Amygdala (tissue), 56 donors: ENCODE measurements at places on chromosomes 4 and X.

DNA sequence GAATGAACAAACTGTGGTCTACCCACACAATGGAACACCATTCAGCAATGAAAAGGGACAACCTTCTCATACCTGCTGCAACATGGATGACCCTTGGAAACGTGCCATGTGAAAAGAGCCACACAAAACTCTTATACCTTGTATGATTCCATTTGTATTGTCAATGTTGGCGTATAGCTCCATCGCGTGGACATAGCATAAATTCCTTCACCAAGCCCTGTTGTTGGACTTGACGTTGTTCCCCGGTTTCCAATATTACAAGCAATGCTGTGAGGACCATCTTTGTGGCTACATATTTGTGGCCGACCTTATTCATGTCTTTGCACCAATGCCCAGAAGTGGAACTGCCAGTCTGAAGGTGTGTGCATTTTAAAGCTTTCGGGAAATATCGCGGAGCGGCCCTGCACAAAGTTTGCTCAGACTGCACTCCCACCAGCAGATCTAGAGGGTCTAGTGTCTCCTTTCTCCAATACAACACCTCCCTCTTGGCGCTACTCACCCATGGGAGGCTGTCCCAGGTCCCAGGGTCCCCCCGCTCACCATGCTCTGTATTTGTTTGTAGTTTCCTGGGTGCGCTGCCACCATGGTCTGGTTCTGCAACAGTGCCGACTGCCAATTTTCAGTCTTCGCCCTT is at the start of gene CLDN34:
Gene CLDN34 (plus strand): TSS at position 584 of the 634 bp plus-strand sequence. CDS start 0 bp downstream, at position 584.
- no peak for DNase-seq

DNA sequence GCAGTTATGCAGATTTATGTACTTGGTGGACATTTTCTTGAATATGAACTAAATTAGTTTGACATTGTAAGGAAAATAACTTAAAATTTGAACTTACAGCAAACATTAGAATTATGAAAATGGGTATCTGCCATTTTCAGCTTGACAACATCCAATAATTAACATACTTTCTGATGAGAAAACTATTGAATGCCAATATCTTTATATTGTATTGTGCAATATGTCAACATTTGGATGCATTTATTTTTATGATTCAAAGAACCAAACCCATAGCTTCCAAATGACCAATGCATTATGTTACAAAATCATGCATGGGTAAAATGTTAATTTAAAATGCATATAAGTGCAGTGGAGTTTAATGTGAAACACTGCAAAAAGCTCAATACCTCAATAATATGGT is 562.5 kb downstream of the TRAM1L1 start:
- no peak for DNase-seq

DNA sequence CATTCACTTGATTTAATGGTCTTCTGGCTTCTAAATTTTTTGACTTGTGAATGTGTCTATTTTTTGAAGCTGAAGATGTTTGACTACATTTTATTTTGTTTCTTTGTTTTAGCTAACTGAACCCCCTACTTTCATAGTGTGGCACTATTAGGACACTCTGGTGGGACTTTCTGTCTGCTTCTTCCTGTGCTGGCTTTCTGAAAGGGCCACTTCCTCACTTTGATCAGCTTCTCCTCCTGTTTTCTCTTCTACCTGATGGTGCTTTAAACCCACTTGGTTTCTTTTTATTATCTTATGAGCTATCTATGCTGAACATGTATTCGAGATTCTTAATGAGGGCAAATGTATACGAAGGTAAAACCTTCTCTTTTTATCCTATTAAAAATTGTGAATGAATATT is 186.1 kb upstream of the CASK start:
- DNase-seq, result no peak

- no peak for DNase-seq
Observed at GRCh38 chr4:53559021-53559620, 32.2 kb downstream of the LNX1 start.

DNA sequence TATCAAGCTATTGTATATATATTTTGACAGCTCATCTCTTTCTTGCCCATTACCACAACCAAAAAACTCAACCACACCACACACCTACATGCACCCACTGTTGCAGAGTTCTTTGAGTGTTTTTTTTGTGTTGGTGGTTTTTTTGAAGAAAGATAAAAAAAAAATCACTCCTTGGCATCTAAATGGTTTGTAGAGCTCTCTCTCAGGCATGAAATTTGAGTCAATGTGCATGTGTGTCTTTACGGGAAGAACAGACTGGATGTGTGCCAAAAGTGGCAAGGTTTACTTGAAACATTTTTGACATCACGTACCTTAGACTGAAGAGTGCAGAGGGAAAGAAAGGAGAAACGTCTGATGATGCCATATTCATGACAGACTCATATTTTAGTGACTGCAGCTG is 154.2 kb downstream of the FHIP1A start:
- no peak for DNase-seq

GRCh38 chrX:11426712-11427452 is 133.7 kb downstream of the AMELX start:
- no peak for DNase-seq

- DNase-seq, result no peak
Observed at GRCh38 chrX:56761167-56761566, 32.1 kb downstream of the NBDY start.

GRCh38 chr4:134465417-134465816 is 263.8 kb upstream of the PABPC4L start:
- DNase-seq, result no peak

- DNase-seq, result no peak
Observed at GRCh38 chrX:132602701-132603100, 113.9 kb upstream of the MBNL3 start.

GRCh38 chrX:132367984-132368383 is 120.9 kb downstream of the MBNL3 start:
- no peak for DNase-seq

DNA sequence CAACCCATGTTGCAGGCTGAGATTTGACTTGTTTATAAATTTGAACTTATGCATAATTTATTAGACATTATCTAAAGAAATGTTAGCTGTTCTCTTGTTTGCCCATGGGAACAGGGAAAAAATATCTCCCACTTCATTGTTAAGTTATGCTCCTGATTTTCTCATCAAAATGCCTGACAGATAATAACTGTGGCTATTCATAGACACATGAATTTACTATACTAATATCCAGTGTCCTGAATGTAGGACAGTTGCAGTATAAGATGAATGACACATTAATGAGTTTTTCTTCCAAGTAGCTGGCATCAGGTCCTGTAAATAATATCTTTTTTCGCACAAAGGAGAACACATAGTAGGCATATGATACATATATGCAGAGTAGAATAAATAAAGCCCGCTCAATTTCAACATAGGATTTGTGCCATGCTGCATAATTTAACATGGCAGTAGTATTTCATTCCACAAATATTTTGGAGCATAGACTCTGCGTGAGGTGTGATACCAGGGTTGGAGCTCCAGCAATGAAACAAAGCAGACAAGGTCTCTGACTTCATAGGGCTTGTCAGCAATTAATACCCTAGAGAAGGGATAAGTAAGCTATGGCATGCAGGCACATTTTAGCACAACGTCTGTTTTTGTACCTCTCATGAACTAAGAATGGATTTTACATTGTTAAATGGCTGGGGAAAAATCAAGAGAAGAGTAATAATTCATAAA is 40.4 kb upstream of the DDX53 start:
- no peak for DNase-seq

GRCh38 chr4:55947912-55948725 is 626 bp upstream of the CEP135 start:
- no peak for DNase-seq

DNA sequence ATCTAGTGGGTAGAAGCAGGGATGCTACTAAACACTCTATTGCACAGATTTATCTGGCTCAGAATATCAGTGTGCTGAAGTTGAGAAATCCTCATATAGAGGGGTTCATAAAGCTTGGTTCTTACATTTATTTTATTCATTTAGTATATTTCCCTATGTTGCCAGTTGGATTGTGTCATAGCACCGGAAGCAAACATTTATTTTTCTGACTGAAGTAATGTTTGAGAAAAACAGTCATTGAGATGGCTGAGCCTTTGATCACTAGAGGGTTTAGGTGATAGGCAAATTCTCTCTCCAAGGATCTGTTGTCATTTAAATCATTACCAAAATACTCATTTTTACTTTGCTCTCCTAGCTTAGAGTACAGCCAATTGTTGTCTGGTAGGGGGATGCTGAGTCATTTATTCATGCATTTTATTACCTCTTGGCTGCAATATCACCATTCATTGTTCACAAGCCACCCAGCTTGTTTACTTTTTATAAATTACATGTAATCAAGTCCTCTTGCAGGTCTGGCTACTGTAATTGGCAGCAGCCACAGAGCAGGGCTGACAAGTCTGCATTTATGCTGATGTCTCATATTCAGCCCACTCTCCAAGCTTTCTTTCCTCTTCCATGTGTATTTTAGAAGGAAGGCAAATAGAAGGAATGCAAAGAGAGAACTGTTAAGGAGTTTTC is 15.2 kb downstream of the GAB1 start:
- DNase-seq, result no peak

DNA sequence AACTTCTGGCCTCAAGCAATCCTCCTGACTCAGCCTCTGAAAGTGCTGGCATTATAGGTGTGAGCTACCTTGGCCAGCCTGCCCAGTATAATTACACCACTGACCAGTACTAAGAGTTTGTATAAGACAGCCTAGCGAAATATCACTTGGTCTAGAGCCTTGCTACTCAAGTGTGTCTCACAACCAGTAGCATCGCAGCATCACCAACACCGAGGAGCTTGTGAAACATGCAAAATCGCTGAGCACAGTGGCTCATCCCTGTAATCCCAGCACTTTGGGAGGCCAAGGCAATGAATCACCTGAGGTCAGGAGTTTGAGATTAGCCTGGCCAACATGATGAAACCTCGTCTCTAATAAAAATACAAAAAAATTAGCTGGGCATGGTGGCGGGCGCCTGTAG is 102.0 kb upstream of the GATB start:
- DNase-seq, result no peak

- no peak for DNase-seq
Observed at GRCh38 chr4:58760737-58761136, 1650.6 kb upstream of the IGFBP7 start.

DNA sequence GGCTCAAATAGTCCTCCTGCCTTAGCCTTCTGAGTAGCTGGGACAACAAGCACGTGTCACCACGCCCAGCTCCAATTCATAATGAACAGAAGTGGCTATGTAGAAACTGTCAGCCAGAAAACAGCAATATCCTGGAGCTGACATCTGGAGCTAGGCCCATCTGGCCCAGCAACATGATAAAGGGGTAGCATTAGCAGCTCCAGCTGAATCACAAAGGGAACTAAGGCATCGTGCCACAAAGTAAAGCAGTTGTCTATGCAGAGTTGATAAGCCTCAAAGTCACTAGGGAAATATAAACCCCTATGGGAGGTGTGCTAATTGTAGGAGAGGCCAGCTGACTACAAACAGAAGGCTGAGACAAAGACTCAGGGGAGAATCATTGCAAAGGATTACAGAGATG is 270.5 kb upstream of the GPC4 start:
- DNase-seq, result no peak

GRCh38 chr4:189285377-189285776 is 655.3 kb upstream of the FRG1 start:
- no peak for DNase-seq

DNA sequence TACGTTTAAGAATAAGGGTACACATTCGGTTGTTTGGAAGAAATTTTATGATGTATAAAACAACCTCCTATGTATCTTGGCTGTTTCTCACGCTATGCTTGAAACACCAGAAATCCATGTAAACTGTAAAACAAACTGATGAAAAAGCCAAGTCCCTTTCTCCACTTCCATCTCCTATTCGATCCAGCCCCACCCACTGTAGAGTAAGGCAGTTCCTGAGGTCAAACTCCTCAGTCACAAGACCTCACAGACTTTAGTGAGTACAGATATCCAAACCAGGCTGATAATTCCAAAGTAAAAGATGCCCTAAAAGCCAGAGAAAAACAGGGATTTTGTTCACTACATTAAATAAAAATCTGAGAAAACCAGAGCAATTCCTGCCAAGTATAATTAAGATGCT is 45.6 kb downstream of the ARHGEF38 start:
- DNase-seq, result no peak

- no peak for DNase-seq
Observed at GRCh38 chrX:109936114-109936513, 66.8 kb upstream of the TMEM164 start.

- DNase-seq, result peak; percentile 38
Observed at GRCh38 chrX:150772150-150772970, 79.2 kb downstream of the MTMR1 start.

GRCh38 chr4:163693211-163693610 is 198.7 kb downstream of the TMA16 start:
- DNase-seq, result no peak

DNA sequence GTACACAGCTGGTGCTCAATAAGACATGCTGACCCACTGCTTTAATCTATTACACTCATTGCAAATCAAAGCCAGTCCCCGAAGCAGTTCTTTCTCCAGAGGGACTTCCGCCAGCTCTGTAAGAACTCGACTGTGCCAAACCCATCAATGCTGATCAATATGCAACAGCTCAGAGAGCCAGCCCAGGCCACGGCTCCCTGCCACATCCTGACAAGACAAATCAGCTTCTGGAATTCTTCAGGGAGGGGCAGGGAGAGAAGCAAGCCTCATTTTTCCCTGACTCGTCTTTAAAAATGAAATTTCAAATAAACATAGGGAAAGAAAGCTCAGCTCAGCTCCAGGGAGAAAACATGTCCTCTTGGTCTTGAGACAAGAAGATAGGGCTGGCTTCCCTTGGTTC is 5.3 kb upstream of the ADRA2C start:
- no peak for DNase-seq

DNA sequence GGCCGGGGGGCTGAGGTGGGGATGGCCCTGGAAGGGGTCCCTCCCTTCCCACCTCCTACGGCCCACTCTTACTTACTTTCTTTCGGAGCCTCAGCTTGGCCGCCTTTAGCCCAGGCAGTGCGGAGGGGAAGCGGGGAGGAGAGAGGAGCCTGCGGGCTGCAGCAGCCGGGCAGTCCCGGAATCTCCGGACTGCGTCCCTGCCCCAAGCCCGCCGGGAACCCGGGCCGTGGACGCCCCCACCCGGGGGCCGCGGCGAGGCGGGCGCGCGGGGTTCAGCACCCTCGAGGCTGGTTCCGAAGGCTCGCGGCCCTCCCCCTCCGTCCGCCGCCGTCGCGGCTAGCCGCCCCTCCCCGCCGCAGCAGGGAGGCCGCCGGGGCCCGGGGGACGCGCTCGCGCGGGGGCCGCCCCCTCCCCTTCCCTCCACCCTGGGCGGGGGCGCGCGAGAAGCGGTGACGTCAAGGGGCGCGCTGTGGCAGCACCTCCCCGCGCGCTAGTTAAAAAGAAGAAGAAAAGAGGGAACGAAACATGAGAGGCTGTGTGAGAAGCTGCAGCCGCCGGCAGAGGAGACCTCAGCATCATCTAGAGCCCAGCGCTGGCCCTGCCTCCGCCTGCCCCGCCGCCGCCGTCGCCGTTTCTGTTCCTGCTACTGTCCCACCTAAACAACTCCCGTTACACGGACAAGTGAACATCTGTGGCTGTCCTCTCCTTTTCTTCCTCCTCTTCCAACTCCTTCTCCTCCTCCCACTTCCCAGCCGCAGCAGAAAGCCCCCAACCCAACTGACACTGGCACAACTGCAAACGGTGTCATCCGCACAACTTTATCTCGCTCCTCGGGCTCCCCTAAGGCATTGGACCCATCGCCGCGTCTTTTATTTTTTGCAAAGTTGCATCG is at the start of gene HHIP:
Gene HHIP (plus strand): TSS at position 526 of the 892 bp plus-strand sequence. CDS start 520 bp downstream, outside the sequence.
- DNase-seq, result peak; percentile 52
